ENCODE measurements at places on chromosomes 2 and 18. TPM values are rescaled to one million over a fixed set of nuclear protein-coding genes. Genes with fewer than 3 reads are reported as not detected.

DNA sequence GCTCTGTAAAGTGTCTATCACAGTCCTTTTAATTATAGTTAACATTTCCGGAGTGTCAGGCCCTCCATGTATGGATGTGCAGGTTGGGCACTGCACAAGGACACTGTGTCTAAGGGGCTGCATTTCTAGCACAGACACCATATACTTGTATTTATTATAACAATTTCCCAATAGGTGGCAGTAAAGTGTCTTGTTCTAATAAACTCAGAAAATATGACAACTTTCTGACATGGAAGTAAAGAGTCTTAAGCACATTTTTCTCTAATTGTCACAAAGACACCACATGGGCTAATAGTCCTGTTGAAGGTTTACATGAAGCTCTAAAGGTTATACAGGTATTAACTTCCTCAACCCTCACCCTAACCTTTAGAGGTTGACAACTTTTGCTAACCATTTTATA is 156.6 kb downstream of the DYSF start:
- DNase-seq, result no peak

- DNase-seq, result no peak
These were observed 579.9 kb downstream of the CCDC85A start for GRCh38 chr2:56763683-56764082.

- no peak for DNase-seq
These were observed 466.0 kb upstream of the TNP1 start for GRCh38 chr2:217325816-217326215.

GRCh38 chr2:74777161-74777900 is 56.6 kb upstream of the HK2 start:
- no peak for DNase-seq

GRCh38 chr18:78768221-78768620 is 211.4 kb upstream of the SALL3 start:
- peak; percentile 34 for DNase-seq

The DDX1 gene
- total RNA-seq, result 75.9 TPM
